ENCODE measurements at places on chromosomes 5 and 9. TPM values are rescaled to one million over a fixed set of nuclear protein-coding genes. Genes with fewer than 3 reads are reported as not detected.

The ANKRD31 gene
- polyA plus RNA-seq, result 0.42 TPM

The IFNE gene
- polyA plus RNA-seq, result not detected

The PIP5K1B gene
- 47.0 TPM for polyA plus RNA-seq

The SPATA6L gene
- 0.65 TPM for polyA plus RNA-seq

The ZNF462 gene
- 17.6 TPM for polyA plus RNA-seq

The NDUFS6 gene
- 61.9 TPM for polyA plus RNA-seq

The DEPDC1B gene
- not detected for polyA plus RNA-seq

The KCNMB1 gene
- 6.3 TPM for polyA plus RNA-seq

The WHRN gene
- not detected for polyA plus RNA-seq

The ARL14EPL gene
- not detected for polyA plus RNA-seq

Data from Purkinje cell (primary cell).